ENCODE measurements at places on chromosomes 1 and 21. TPM values are rescaled to one million over a fixed set of nuclear protein-coding genes. Genes with fewer than 3 reads are reported as not detected.

DNA sequence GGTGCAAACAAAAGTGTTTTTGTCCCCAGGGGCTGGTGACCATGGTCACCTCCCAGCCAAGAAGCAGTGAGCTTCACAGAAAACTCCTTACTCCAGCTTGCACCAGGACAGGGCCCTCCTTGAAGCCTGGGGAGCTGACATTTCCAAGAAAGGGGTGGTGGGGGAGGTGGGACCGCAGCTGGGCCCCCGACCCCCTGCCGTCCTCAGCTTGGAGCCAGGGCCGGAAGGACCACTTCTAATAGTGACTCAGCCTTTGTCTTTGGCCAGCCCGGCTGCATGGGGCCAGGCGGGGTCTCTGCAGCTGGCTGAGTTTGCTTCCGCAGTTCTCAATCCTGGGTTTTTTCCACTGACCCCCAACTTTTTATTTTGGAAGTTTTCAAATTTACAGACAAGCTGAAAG is 136.5 kb upstream of the POU3F1 start:
- peak overlapping the region; percentile 93 for H3K27ac ChIP-seq
- peaks cover 29% of the 10 kb centered on the region for H3K4me1 ChIP-seq
- H3K4me3 ChIP-seq = no peak overlapping the region
- DNase-seq = peak; percentile 41
- peaks cover 19% of the 10 kb centered on the region for H3K27me3 ChIP-seq

DNA sequence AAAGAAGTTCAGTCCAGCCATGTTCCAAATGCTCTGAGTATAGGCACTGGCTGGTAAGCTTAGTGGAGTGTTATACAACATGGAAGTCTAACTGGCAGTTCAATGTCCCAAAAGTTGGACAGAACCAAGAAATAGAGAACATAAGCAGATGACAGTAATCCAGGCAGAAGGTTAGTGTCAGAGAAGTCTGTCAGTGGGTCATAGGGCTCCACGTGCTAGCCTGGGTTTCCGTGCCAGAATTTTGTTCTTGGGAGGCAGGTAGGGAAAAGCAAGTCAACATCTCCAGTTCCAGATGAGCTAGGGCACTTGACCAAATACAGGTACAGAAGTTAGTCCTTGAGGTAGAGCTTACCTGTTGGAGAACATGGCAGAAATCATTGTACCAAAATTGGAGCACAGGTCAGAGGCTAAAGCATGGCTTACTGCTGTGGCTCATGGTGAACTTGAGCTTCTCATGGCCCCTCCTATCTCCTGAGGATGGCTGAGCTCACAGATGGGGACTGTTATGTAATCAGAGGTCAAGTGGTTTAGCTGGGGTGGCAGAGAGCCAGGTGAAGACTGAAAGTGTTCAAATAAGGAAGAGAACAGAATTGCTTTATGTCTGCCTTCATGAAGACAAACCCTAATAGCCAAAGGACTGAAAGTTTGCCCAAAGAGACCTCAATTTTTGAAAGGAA is 170.8 kb downstream of the NFIA start:
- peaks cover 54% of the 10 kb centered on the region for H3K4me1 ChIP-seq
- H3K36me3 ChIP-seq = 0 out of 2 replicates have a peak, but pooled peaks cover 2% of the 10 kb centered on the region
- no peak overlapping the region for H3K4me3 ChIP-seq
- DNase-seq = no peak
- H3K27me3 ChIP-seq = no peaks in the 10 kb centered on the region

DNA sequence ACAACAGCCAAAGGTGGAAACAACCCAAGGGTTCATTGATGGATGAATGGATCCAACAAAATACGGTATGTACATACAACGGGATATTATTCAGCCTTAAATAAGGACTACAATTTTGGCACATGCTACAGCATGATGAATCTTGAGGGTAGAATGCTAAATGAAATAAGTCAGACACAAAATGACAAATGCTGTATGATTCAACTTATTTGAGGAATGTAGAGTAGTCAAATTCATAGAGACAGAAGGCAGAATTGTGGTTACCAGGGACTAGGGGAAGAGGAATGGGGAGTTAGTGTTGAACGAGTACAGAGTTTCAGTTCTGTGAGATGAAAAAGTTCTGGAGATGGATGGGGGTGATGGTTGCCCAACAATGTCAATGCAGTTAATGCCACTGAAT is 118.0 kb upstream of the PAXBP1 start:
- no peak overlapping the region for H3K4me3 ChIP-seq
- DNase-seq = no peak
- no peak overlapping the region for H3K27ac ChIP-seq
- H3K27me3 ChIP-seq = peaks cover 2% of the 10 kb centered on the region
- H3K4me1 ChIP-seq = no peaks in the 10 kb centered on the region

DNA sequence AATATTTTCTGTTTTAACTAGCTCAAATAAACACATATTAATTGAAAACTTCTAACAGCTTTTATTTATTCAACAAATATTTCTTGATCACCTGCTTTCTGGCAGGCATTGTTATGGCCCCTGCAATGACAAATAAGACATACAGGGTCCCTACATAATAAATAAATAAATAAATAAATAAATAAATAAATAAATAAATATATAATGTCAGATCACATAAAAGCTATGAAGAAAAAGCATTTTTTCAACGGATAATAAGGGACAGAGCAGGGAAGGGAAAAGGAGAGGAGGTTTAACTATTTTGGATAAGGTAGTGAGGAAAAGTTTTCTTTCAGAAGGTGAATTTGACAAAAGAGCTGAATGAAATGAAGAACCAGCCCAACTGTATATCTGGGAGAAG is 115.0 kb downstream of the MAGI3 start:
- H3K27me3 ChIP-seq = no peaks in the 10 kb centered on the region
- H3K36me3 ChIP-seq = peaks cover under 1% of the 10 kb centered on the region
- H3K4me1 ChIP-seq = peaks cover 16% of the 10 kb centered on the region
- no peak overlapping the region for H3K27ac ChIP-seq

DNA sequence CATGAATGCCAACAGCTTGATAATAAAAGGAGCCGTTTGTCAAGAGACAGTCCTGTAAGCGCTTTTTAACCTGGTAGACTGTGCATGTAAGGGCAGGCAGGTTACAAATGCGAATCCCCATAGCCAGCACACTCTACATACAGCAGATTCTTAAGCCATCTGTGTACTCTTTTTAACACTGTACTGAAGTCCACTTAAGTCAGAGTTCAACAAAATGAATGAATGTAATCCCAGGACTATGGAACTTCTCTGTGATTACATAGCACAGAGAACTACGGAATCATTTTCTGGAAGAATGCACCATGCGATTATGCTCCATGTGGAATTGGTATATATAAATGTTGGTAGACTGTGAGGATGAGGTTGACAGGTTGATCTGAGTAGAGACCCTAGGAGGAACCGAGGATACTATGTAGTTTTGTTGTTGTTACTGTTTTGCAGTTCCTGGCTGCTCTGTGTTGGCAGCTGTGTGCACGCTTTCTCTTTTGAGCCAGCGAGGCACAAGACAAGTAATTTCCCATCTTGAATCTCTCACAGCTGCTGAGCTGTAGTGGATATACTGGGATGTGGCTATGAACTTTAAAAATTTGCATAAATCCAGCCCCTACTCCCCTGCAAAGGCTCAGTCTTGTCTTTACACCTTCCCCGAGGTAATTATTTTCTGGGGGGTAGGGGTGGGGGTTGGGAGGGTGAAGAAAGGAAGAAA is 21.9 kb downstream of the LRRC8D start:
- no peak for DNase-seq
- peak overlapping the region; percentile 72 for H3K4me3 ChIP-seq
- H3K36me3 ChIP-seq = peaks cover 19% of the 10 kb centered on the region

- H3K36me3 ChIP-seq = no peaks in the 10 kb centered on the region
- no peaks in the 10 kb centered on the region for H3K27me3 ChIP-seq
- H3K4me1 ChIP-seq = peaks cover 26% of the 10 kb centered on the region
- no peak for DNase-seq
- H3K27ac ChIP-seq = no peak overlapping the region
Measured at GRCh38 chr21:31370281-31370892, 26.3 kb upstream of the TIAM1 start.

- no peaks in the 10 kb centered on the region for H3K4me1 ChIP-seq
- no peak overlapping the region for H3K4me3 ChIP-seq
- H3K27me3 ChIP-seq = no peaks in the 10 kb centered on the region
- no peak overlapping the region for H3K27ac ChIP-seq
Measured at GRCh38 chr1:199898654-199899053, 128.9 kb upstream of the NR5A2 start.

DNA sequence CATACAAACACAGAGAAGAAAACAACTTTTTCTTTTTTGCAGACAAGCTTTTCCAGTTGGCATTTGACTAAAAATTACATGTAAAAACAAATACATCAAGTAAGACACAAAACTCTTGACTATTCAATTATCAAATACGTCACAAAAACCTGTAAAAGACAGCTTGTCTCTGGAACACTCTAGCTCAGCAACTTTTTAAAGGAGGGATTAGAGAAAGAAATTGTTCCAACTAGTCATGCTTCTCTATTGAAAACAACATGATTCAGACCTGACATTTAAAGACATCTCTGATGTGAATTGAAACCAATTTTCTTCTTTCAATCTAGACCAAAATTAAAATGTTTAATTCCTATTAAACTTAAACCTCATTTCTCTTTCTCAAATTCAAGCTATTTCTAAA is 30.3 kb downstream of the SMYD3 start:
- H3K27me3 ChIP-seq = no peaks in the 10 kb centered on the region
- peaks cover 4% of the 10 kb centered on the region for H3K4me1 ChIP-seq
- no peak for DNase-seq
- H3K27ac ChIP-seq = no peak overlapping the region

DNA sequence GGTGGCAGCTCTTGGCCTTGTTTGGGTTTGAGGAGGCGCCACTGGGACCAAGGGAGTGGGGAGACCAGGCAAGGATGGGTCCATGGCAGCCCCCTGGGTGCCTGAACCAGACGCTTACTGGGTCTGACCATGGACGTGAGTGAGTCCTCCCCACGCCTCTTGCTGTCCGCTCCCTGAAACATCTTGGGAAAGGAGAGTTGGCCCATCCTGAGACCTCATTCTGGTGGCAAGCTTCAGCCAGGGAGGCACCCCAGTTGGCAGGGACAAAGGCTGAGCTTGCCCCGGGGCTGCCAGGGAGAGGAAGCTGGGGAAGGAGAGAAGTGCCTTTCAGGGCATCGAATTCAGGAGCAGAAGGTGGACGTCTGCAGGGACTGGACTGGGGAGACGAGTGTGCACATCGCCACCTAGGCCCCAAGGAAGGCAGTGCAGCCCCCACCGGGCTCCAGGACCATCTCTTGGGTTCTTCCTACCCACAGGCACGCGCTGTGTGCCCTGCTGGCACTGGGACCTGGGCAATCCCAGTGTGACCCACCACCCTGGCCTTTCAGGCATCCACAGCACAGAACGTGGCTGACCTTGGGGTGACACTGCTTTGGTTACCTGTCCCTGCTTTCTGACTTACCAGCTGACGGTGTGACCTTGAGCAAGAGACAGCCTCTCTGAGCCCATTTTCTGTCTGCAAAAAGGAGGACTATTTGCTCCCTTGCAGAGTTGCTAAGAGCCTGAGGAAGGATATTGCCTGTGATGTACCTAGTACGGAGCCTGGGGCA is 132.9 kb upstream of the WNT4 start:
- H3K4me1 ChIP-seq = peaks cover 19% of the 10 kb centered on the region
- H3K4me3 ChIP-seq = no peak overlapping the region
- H3K36me3 ChIP-seq = no peaks in the 10 kb centered on the region
- no peak overlapping the region for H3K27ac ChIP-seq
- no peaks in the 10 kb centered on the region for H3K27me3 ChIP-seq

GRCh38 chr1:101022294-101022693 is 3.3 kb downstream of the DPH5 start:
- peaks cover 28% of the 10 kb centered on the region for H3K4me1 ChIP-seq
- H3K27me3 ChIP-seq = no peaks in the 10 kb centered on the region
- H3K36me3 ChIP-seq = peaks cover 20% of the 10 kb centered on the region
- H3K27ac ChIP-seq = peak overlapping the region; percentile 32
- no peak overlapping the region for H3K4me3 ChIP-seq

GRCh38 chr1:6110326-6110725 is 64.6 kb downstream of the KCNAB2 start:
- H3K27me3 ChIP-seq = no peaks in the 10 kb centered on the region
- no peak overlapping the region for H3K4me3 ChIP-seq
- H3K4me1 ChIP-seq = no peaks in the 10 kb centered on the region
- H3K27ac ChIP-seq = no peak overlapping the region

DNA sequence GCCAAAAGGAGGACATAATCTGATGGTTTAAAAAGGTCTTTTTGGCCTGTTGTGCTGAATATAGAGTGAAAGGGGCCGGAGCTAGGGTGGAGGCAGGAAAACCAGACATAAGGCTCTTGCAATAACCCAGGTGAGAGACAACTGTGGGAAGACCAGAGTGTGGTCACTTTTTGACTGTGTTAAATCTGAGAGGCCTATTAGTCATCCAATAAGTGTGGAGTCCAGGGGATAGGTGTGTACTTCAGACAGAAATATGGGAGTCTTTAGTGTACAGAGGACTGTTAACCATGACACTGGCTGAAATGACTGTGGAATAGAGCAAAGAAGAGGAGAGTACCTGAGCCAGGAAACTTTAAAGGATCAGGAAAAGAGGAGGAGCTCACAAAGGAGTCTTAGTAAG is 89.3 kb downstream of the VAV3 start:
- peaks cover 30% of the 10 kb centered on the region for H3K4me1 ChIP-seq
- no peak overlapping the region for H3K27ac ChIP-seq
- peaks cover 1% of the 10 kb centered on the region for H3K36me3 ChIP-seq
- no peak for DNase-seq
- H3K4me3 ChIP-seq = no peak overlapping the region

DNA sequence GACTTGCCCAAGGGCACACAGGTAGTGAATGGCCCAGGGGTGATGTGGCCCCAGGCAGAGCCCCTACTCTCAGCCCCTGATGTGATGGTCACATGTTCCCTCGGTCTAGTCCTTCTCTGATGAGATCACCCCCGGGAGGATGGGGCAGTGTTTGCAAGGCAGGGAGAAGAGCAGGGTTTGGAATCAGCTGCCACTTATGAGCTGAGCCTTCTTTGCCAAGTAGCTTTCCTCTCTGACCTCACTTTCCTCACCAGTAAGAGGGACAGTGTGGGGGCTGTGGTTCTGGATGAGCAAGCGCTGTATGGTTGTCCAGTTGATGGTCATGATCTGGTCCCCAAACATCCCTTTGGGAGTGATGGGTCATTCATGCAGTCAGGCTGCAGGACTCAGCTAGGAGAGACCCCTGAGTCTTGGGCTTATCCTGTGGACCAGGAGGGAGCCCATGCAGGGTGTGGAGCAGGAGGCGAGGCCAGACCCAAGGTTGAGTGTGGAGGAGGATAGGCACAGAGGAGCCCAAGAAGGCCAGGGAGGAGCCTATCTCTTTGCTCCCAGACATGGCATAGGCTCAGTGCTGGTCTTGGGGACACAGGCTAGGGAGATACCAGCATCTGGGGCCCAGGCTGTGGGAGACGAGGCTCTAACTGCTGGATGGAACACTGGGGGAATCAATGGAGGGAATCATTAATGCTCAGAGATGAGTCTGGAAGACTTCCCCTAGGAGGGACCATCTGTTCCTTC is 15.9 kb upstream of the PEAR1 start:
- H3K36me3 ChIP-seq = no peaks in the 10 kb centered on the region
- peaks cover 4% of the 10 kb centered on the region for H3K4me1 ChIP-seq
- no peak for DNase-seq
- H3K27me3 ChIP-seq = peaks cover 29% of the 10 kb centered on the region
- no peak overlapping the region for H3K27ac ChIP-seq

Gene UBQLN4
- 36.3 TPM for total RNA-seq

Gene LAD1
- 15.6 TPM for total RNA-seq

Gene LIN28A
- 1,150 TPM for total RNA-seq

Gene CSF3R
- 0.09 TPM for total RNA-seq

Gene NOL9
- 37.4 TPM for total RNA-seq

Gene AQP10
- not detected for total RNA-seq

Gene INAVA
- 41.2 TPM for total RNA-seq

Gene WDR64
- total RNA-seq = not detected
